Stimulated activated CD4-positive, alpha-beta T cell treated with anti-CD3 and anti-CD28 coated beads, Interleukin-2, amount 100 ng/mL, for 4 hours (primary cell): ENCODE measurements at places on chromosomes 11 and 22.
A peak's percentile ranks its signal among the peaks of the same experiment; 100 is the strongest.

DNA sequence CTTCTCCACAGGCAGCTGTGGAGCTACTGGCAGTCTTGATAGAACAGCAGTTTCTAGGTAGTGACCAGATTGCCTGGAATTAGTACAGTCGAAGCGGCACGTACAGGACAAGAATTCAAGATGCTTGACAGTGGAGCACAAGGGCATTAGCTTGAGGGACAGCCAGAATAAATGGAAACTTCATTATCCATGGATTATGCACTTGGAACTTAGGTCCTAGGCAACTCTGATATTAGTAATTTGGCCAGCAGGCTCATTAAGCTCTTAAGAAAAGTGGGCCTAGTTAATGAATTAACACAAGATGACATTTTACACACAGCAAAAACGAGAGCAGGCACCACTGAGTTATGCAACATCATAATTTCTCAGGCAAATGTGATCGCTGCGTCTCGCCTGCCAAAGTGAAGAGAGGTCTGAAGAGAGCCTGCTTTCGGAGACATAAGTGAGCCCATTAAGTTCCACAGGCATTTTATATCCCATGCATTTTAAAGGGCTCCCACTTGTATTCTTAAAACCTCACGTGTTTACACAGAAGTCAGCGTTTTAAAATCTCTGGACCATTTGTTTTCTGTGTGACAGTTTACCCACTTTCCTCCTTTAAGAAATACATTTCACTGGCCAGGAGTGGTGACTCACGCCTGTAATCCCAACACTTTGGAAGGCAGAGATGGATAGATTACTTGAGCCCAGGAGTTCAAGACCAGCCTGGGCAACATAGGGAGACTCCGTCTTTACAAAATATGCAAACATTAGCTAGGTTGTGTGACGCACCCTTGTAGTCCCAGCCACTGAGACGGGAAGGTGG is 66.2 kb downstream of the COMMD9 start:
- DNase-seq, result no peak

DNA sequence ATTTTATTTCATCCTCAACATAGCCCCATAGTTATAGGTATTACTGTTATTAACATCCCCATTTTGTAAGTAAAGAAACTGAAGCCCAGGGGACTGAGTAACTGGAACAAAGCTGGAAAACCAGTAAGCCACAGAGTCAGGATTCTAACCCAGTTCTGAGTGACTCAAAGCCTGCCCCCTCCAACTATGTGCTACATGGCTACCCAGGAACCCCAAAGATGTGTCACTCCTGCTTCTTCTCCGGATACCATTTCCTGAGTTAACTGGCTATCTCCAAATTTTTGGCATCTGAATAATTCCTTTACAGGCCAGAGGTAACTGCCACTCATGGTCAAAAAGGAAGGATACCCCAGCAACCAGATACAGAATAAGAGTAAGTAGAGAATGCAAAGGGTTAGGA is 43.6 kb downstream of the TENM4 start:
- DNase-seq, result no peak

GRCh38 chr11:115910379-115910778 is 406.2 kb upstream of the CADM1 start:
- DNase-seq, result no peak

- DNase-seq, result no peak
Measured at GRCh38 chr11:15228331-15228849, 113.7 kb downstream of the INSC start.

GRCh38 chr11:125670172-125670571 is 10.5 kb downstream of the ACRV1 start:
- DNase-seq, result no peak

DNA sequence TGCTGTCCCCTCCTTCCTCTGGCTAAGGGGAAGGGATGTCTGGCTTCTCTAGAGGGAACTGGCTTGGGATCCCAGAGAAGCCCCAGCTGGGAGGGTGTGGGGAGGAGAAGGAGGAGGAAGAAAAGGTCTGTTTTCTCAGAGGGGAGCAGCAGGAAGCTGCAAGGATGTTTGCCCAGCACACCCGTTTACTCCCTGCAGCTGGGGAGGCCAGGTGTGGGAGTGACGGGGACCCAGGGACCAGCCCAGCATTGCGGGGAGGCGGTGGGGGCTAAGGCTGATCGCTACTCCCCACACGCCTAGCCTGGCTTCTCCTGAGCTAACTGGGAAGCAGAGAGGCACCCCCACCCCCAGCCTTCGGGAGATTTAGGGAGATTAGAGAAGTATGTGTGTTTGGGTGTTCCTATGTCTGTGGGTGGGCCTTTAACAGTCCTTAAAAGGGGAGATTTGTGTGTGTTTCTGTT is 3.9 kb downstream of the CREB3L1 start:
- DNase-seq, result no peak

- no peak for DNase-seq
Measured at GRCh38 chr11:61345170-61345610, 12.2 kb downstream of the TKFC start.

GRCh38 chr22:37267135-37267587 is 15.1 kb upstream of the CYTH4 start:
- peak; percentile 45 for DNase-seq

GRCh38 chr11:106523921-106524320 is 446.5 kb downstream of the AASDHPPT start:
- no peak for DNase-seq

- DNase-seq, result no peak
Measured at GRCh38 chr11:13784441-13784840, 116.0 kb downstream of the FAR1 start.

- DNase-seq, result no peak
Measured at GRCh38 chr11:20493340-20493739, 105.8 kb downstream of the PRMT3 start.

GRCh38 chr11:134267461-134267860 is 8.7 kb upstream of the GLB1L3 start:
- DNase-seq, result no peak

- no peak for DNase-seq
Measured at GRCh38 chr11:29483831-29484230, 533.0 kb downstream of the KCNA4 start.

GRCh38 chr11:94183886-94184264 is 55.2 kb downstream of the PANX1 start:
- no peak for DNase-seq

DNA sequence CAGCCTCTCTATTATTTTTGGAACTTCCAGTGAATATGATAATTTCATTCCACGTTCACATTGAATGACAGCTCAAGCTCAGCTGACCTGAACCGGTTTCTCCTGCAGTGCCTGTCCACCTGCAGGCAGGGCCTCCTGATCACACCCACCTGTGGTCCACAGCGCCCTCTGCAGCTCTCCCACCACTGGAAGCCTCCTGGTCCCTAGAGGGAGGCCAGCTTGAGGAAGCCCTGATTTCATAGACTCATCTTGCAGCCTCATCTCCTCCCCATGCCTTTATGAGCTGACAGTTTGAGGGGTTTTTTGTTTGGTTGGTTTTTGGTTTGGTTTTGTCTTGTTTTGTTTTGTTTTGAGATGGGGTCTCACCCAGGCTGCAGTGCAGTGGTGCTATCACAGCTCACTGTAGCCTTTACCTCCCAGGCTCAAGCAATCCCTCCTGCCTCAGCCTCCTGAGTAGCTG is 29.9 kb upstream of the MALAT1 start:
- DNase-seq, result no peak

DNA sequence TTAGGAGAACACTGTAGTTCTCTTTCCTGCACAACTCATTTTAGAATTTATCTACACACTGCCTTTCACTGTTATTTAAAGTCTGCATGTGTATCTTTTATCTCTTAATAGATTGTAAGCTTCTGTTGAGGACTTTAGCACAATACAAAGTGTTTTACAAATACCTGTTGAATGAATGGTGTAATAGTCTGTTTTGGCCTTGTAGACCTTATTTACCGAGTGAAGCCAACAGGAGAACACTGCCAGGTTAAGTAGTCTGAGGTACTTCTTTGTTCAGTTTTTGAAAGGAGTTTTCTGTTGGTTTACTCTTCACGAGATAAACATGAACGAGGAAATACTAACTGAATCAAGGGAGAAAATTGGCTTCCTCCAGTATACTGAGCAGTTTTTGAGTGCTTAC is 31.0 kb downstream of the SIK2 start:
- DNase-seq, result no peak

DNA sequence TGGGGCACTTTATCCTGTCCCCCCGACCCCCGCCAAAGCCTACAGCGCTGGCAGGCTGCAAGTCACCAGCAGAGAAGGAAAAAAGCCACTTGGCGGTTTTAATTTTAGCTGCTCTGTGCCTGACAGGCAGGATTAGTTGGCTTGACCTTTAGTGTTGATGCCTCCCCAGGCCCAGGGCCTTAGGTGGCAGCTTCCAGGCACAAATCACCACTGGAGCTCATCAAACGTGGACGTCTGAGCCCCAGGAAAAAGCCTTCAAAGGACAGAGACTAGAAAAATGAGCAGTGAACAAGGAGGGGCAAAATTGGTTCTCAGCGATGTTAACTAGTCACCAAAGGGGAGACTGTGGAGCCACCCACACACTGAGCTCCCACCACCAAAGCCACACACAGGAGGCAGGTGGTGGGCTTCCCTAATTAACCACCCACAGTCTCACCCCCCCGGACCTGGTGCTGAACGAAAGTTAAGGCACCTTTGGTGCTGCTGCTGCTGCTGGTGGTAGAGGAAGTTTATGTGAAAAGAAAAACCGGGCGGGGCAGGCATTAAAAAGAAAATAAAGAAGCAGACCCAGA is 4.4 kb upstream of the PYGM start:
- peak; percentile 50 for DNase-seq
